ENCODE measurements at places on chromosomes 4 and X.

GRCh38 chr4:145427221-145427620 lies 54.4 kb upstream of the SMAD1 start:
- no peak for DNase-seq

GRCh38 chrX:21700275-21700674 lies 42.1 kb upstream of the KLHL34 start:
- no peak for DNase-seq

GRCh38 chr4:88101165-88101564 lies 57.3 kb downstream of the ABCG2 start:
- no peak for DNase-seq

DNA sequence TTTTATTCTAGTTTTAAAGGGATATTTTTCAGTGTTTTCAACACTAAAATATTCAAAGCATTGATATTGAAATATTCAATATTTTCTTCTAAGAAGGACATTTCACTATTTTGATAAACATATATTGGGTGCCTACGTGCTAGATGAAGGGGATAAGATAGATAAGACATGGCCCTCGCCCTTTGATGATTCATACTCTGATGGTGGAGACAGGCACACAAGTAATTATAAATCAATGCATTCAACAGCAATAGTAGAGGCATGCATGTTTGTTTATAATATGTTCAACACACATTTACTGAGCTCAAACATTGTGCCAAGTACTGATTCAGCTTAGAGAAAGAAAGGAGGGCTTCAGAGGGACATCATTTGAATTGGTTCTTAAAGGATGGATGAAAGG lies 22.7 kb downstream of the TMEM47 start:
- DNase-seq = no peak

GRCh38 chrX:129777218-129778030 lies 2.3 kb upstream of the SASH3 start:
- DNase-seq = no peak

DNA sequence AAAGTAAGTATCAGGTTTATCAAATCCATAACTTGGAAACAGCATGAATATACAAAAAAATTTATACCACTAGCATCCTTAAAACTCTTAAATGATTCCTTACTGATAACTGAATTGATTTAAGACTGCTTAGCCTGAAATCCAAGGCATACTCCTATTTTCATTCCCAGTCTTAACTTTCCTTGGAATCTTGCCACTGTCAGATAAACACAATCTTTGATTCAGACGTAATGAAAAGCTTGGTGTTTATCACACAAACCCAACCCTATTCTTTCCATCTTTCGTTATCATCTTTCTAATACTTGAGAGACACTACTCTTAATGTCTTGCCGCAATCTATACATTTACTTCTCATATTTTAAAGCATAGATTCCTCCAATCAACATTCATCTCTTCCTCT lies 19.1 kb downstream of the C4orf17 start:
- DNase-seq = no peak

DNA sequence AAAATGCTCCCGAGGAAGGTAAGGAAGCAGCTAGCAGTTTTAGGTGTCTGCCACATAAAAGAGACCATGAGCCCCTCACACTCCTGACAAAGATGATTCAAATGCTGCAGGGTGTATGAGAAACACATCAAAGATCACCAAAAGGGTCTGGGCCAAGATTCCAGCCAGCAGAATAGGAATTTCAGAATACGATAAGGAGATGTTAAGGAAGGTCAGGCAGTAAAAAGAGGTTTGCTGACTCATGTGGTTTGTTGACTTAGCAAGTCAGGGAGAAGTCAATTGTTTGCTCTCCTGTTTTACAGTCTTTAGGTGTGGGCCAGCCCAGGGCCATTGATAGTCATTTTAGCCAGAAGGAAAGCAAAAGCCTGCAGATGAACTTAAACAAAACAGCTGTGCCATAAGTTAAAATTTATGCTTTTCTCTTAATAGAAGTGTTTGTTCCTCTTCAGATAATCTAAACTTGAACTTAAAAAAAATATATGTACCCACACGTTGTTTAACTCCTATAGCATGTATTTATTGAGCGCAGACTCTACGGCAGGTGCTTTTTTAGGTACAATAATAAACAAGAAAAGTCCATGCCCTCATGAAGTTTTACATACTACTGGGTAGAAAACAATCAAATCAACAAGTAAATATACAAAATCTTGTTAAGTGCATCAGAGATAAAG lies 115.6 kb downstream of the CAMK2D start:
- no peak for DNase-seq

DNA sequence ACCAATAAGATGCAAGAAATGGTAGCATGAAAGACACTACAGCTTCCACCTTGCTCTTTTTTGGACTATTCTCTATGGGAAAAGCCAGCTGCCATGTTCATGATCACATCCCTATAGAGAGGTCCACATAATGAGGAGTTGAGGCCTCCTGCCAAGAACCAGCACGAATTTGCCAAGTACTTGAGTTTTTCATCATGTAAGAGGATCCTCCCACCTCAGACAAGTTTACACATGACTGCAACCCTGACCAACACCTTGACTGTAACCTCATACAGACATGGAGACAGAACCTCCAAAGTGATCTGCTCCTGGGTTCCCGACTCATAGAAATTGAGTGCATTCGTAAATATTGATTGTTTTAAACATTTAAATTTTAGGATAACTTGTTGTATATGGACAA lies 135.2 kb upstream of the TSPAN5 start:
- no peak for DNase-seq

- DNase-seq = no peak
Observed at GRCh38 chrX:14864631-14865030, 8.2 kb downstream of the FANCB start.

DNA sequence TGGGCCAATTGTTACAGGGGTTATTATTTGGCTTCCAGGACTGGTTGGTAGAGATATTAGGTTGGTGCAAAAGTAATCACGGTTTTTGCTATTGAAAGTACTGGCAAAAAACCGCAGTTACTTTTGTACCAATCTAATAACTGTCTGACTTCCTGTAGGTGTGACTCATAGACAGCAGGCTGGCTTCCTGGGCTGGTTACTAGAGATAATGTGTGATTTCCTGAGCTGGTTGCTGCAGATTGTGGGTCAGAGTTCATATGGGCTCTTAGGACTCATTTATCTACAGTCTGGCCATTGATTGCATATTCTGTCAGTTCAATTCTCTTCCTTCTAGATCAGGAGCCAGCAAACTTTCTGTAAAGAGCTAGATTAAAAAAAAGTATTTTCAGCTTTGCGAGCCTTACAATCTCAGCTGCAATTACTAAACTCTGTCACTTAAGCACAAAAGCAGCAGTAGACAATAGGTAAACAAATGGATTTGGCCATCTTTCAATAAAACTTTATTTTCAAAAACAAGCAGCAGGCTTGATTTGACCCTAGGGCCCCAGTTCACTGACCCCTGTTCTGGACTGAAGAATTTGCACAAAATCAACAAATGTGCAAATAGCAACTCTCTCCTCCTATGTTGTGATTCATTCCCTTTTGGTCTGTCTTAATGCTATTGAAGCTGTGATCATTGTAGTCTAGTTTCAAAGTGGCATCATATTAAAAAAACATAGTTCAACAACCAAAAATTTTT lies 50.8 kb upstream of the BOD1L1 start:
- DNase-seq = no peak

- DNase-seq = no peak
Observed at GRCh38 chrX:148664995-148665394, 164.6 kb downstream of the AFF2 start.
